ENCODE measurements at places on chromosomes 16 and 17.

DNA sequence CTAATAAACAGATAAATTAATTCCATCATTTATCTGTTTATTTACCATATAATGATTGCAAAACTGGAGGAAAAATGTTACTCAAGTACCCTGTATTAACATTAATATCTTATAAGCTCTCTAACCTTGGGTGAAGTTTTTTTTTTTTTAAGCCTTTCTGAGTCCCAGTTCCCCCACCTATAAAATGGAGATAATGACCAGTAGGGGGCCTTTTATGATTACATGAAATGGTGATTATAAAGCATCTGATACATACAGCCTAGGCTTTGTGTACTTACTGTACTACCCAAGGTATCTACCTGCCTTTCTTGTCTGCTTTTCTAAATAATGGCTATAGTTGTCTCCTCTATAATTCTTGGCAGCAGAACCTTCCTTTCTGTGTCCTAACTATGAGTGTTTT, 22.6 kb downstream of the LRRC36 start:
- no peak for DNase-seq

- DNase-seq = no peak
These were observed 7.1 kb downstream of the ANKFN1 start for GRCh38 chr17:56160422-56160821.

DNA sequence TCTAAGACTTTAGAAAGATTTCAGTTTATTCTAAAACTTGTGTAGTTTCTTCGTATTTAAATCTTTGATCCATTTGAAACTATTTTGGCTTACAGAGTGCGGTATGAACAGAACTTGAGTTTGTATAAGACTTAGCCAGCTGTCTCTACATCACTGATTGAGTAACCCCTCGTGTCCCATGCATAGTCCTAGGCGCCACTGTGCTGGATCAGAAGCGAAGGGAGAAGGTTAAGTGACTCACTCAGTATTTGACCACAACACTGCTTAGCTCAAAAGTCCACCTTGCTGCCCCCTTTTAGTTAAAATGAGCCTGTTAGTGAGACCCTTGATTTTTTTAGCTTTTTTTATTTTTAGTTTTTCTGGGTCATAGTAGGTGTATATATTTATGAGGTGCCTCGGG, 28.4 kb downstream of the CD300LB start:
- no peak for DNase-seq

GRCh38 chr17:17056156-17056539, 13.9 kb downstream of the MPRIP start:
- DNase-seq = no peak

DNA sequence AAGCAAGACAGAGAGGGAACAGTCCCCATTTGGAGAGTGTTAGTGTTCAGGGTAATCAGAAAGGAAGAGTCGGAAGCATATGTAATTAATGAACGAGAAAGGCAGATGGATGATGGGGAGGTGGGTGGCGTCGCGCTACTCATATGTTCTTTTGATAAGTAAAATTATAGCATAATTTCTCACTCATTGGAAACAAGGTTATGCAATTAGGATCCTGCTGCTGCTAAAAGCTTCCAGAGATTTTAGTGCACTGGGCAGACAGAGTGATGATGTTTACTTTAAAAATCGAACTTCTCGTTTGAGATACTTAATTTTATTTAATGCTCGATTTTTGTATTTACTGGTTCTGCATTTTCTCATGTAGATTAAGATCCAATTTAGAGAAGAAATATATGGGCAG, 96.2 kb downstream of the PRKCA start:
- DNase-seq = no peak

DNA sequence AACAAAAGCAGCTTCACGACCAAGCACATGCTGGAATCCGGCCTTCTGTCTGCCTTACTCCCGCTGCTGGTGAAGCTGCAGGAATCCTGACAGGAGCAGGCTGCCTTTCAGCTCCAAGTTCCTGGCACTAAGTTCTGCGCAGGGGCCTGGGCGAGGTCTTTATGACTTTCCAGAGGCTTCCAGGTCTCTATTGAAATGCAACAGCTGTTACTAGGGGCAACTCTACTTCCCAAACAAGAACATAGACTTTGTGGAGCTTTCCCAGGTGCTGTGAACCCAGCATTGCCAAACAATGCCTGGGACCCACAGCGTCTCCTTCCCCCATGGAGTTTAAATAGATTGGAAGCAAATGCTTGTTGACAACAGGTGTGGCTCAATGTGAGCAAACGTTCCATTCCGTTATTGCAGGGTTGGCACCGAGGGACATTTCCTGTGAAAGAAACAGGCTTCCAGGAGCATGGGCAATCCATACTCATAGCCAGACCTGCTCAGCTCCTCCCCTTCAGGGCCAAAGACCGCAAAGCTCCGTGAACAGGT, 156.0 kb downstream of the CDH13 start:
- DNase-seq = no peak

DNA sequence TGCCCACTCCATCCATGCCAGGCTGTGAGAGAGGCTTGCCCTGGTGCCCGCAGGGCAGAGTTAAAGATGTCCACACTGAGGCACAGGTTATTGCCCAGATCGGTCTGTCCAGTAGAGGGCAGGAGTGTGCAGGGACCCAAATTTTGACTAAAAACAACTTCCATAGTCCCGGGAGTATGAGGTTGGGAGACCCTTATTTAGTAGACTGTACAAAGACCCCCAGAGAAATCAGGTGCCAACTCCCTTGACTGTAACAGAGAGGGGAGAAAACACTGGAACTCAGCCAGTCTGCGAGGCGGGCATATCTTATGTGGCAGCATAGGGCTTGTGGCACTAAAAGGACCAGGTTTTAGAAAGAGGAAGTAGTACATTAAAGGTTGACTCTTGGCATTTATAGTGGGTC, 43.4 kb downstream of the HNF1B start:
- peak; percentile 75 for DNase-seq

DNA sequence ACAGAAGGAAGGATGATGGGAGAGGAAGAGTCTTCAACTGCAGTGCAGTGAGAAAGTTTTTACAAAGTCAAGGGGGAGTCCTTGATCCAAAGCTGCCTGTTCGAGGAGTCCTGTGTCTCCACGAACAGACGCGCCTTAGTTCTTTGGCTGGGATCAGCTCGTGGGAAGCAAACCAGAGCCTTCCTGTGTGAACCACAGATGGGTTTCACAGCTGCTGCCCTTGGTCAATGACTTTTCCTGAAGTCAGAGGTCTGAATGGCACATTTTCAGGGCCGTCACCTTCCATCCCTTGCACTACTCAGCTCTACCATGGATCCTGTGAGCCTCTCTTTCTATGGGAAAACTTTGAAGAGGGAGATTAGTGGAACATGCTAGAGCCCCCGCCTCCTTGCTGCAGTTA, 4.2 kb upstream of the SBK1 start:
- no peak for DNase-seq

DNA sequence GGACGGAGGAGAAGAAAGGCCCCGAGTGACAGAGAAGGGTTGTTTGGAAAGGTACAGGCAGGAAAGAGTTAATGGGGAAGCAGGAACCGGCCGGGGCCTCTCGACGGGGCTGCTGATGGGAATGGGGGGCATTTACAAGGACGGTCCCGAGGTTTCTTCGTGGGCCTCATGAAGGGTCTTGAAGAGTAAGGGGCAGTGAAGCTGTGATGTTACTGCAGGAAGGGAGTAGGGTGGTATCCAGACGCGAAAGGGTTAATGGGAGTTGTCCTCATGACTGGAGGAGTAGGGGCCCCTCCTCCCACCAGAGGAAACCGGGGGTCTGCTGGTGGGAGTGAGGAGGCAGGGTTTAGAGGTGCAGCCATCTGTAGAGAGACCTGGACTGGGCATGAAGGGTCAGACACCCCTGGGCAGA, 481 bp downstream of the PDK2 start:
- no peak for DNase-seq

DNA sequence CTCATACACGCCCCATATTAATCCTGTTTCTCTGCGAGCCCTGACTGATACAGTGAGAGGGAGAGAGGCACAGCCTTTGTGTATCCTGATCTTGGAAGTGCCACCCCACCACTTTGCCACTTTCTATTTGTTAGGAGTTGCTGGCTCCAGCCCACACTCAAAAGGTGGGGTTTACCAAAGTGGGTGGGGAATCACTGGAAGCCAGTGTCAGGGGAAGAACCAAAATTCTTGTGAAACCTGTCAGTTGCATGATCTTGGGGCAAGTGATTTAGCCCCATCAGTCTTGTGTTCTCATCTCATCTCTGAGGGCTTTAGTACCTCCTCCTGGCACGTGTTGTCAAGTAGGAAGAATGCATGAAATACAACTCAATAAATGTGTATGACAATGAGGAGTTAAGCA, 119.5 kb downstream of the SOX9 start:
- DNase-seq = no peak

DNA sequence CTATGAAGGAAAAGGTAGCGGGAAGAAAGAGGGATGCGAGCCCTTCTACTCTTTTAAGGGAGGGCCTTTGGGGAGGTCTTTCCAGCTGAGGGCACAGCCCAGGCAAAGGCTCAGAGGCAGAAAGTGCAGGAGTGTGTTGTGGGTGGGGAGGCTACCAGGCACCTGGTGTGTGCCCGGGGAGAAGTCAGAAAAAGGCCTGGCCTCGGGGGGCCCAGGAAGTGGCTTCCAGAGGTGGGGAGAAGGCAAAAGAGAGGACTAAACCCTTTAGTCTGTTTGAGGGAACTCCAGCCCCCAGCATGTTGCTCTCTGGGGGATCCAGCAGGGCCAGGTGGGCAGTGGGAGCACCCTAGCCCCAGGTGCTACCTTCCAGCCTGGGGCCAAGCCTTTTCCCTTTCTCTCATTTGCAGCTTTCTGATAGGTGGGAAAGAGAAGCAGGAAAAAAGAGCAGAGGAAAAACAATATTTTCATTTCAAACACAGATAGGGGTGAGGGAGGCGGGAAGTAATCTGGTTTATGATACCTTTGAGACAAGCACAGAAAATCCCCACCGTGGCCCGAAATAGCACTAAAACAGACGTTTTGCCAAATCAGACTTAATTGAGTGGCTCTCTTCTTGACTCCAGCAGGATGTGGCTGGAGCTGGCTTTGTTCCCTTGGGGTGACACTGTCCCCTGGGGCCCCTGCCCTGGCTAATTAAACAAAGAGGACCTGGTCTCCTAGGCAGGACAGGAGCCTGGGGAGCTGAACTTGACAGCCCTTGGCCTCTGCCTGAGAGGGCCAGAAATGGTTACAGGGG, 10.4 kb downstream of the RAI1 start:
- DNase-seq = peak; percentile 33

DNA sequence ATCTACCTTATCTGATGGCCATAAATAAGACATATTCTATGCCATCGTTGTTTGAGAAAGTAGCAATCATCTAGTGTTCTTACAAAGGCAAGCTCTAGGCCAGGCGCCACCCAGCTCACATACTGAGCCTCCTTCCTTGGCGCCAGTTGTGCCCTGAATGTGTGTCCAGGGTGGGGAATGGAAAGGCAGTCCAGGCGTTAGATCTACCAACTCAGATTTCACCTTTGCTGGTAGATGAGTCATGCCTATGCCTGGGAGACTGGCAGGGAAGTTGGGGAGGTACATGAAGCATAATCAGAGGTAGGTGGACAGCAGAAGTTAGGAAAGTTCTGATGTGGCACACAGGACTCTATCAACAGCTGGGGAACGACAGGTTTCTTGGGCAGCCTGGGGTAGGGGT, 23.6 kb downstream of the SDR42E1 start:
- DNase-seq = no peak

DNA sequence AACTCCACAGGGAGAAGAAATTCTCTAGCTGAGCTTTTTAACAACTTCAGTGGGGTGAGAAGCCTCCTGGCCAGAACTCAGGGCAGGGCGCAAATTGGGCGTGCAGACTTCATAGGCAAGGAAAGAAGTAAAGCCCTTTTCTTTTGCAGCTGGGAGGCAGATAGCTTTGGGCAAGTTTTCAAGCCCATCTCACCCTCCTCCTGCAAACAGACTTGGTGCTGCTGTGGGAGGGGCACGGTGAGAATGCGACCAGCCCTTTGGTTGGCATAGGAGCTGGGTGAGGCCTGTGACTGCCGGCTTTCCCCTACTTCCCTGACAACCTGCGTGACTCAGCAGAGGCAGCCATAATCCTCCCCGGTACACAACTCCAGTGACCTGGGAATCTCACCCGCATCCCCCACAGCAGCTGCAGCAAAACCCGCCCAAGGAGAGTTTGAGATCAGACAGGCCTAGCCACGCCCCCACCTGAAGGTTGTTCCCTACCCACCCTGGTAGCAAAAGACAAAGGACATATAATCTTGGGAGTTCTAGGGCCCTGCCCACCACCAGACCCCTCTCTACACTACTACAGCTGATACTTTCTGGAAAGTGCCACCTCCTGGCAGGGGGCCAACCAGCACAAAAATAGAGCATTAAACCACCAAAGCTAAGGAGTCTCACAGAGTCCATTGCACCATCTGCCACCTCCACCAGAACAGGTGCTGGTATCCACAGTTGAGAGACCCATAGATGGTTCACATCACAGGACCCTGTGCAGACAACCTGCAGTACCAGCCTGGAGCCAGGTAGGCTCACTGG, 195.5 kb upstream of the CCL2 start:
- no peak for DNase-seq

GRCh38 chr17:60863892-60864707, 186.4 kb downstream of the BCAS3 start:
- DNase-seq = peak; percentile 13

DNA sequence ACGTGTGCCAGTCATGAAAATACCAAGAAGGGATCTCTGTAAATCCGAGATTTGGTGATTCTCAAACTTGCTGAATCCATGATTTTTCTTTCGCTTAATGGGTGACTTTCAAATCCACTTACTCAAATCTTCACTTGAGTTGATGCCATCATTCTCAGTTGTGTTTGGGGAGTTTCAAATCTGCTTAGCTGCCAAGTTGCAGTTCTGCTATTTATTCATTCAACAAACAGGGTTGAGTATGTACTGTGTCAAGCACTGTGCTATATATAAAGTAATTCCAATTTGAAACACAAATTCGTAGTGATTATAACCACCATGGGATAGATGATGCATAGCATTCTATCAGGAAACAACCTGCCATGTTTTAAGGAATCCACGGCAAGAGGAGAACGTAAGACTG, 394.3 kb downstream of the CDH13 start:
- DNase-seq = no peak

DNA sequence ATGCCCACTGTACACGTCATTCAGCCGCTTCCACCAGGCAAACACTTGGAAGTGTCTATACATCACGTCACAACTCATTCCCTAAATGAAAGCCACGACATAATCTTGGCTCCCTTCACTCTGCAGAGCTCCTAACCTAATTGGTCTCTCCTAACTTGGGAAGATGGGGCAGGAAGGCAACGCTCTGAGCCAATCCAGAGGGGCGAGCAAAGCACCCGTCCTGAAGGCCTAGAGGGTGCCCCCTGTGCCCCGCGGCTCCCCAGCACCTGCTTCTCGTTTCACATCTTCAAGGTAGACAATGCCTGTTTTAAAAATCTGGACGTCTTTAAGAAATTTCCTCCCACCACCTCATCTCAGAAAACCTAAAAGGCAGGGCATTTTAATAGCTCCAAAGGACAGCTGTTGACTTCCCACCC, 1.0 kb downstream of the CSNK2A2 start:
- peak; percentile 9 for DNase-seq
